Vagina (tissue), 2 donors: ENCODE measurements at places on chromosomes 11 and 22. TPM values are rescaled to one million over a fixed set of nuclear protein-coding genes. Genes with fewer than 3 reads are reported as not detected.

DNA sequence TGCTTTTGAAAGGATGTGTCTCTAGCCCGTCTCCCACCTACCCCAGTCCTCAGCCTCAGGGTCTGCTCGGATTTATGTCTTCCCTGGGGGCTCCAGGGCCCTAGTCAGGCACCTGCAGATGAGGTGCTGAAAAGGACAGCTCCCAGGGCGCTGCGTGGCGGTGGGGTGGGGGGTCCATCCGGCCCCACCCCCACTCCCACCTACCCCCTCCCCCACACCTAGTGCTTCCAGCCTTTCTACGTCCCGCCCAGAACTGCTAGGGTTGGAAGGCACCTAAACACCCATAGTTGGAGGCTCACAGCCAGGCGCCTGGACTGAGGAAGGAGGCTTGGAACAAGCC lies 1.4 kb upstream of the ROBO3 start:
- DNase-seq: no peak

DNA sequence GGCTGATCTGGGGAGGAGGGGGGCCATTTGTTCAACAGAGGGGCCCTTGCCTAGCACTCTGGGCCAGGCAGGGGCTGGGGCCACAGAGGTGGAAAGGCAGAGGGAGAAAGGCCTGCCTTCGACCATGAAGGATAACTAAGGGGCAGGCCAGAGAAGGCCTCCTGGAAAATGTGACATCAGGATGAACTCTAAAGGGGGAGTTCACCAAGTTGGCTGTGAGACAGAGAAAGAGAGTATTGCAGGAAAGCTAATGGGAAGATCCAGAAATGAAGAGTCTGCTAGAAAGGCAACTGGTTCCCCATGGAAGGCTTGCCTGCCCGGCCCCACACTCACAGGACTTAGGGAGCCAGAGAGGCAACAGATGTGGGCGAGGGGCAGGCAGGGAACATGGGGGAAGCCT lies 16.3 kb downstream of the CSNK1E start:
- no peak for DNase-seq

DNA sequence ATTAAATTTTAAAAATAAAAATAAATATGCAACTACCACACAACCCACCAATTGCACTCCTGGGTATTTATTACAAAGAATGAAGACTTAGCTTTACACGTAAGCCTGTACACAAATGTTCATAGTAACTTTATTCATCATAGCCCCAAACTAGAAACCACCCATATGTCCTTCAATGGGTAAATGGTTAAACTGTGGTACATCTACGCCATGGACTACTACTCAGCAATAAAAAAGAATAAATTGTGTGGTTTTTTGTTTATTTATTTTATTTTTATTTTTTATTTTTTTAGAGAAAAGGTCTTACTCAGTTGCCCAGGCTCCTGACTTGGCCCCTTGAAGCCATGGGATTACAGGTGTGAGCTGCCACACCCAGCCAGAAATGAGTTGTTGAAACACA lies 14.6 kb downstream of the GAL start:
- DNase-seq: no peak

DNA sequence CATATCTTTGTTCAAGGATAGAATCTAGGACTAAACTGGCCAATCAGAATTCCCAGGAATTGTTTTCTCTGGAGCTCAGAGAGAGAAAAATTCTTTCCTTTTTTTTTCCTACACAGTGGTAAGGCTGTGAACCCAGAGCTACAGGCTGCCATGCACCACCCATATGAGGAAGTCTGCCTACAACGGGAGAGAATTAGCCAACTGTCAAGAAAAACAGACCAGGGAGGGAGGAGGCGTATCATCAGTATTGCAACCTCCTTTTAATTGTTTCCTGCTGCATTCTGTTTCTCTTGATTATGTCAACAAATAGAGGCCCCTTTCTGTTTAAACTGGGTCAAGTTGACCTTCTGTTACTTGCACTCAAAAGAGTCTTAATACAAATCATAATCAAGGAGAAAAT lies 176.5 kb upstream of the UBASH3B start:
- no peak for DNase-seq

- no peak for DNase-seq
Measured at GRCh38 chr22:22663861-22664800, 19.7 kb downstream of the GGTLC2 start.

WBP2NL gene
- total RNA-seq: 2.0 TPM

E2F8 gene
- total RNA-seq: 4.2 TPM

GRCh38 chr11:57237204-57237681 lies at the start of gene APLNR:
Gene APLNR, minus strand, starts transcription at chr11:57237250. Its CDS starts 246 bp downstream, at chr11:57237004.
- peak; percentile 70 for DNase-seq

PICK1 gene
- 21.1 TPM for total RNA-seq

GRCh38 chr22:33919391-33920196 lies 682 bp downstream of the LARGE1 start:
- DNase-seq: no peak

- DNase-seq: no peak
Measured at GRCh38 chr11:16841984-16842383, 103.5 kb downstream of the C11orf58 start.

GRCh38 chr22:50519151-50519550 lies 6.2 kb downstream of the SCO2 start:
- no peak for DNase-seq

CFAP300 gene
- total RNA-seq: 1.7 TPM

- no peak for DNase-seq
Measured at GRCh38 chr11:17439316-17439782, 37.3 kb downstream of the ABCC8 start.

BIK gene
- not detected for total RNA-seq

CSNK2A3 gene
- 1.2 TPM for total RNA-seq

C1QTNF5 gene
- 32.2 TPM for total RNA-seq

DNA sequence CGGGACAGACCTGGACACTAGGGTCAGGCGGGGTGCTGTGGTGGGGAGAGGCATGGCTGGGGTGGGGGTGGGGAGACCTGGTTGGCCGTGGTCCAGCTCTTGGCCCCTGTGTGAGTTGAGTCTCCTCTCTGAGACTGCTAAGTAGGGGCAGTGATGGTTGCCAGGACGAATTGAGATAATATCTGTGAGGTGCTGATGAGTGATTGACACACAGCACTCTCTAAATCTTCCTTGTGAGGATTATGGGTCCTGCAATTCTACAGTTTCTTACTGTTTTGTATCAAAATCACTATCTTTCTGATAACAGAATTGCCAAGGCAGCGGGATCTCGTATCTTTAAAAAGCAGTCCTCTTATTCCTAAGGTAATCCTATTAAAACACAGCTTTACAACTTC lies 3.9 kb downstream of the FADD start:
- no peak for DNase-seq

FAM227A gene
- total RNA-seq: 0.25 TPM

GRCh38 chr11:110349138-110349996 lies 53.0 kb upstream of the RDX start:
- DNase-seq: no peak

FSHB gene
- not detected for total RNA-seq

- DNase-seq: no peak
Measured at GRCh38 chr11:134349802-134350355, 18.1 kb downstream of the GLB1L2 start.

- no peak for DNase-seq
Measured at GRCh38 chr11:129731316-129731715, 84.3 kb upstream of the TMEM45B start.

DNA sequence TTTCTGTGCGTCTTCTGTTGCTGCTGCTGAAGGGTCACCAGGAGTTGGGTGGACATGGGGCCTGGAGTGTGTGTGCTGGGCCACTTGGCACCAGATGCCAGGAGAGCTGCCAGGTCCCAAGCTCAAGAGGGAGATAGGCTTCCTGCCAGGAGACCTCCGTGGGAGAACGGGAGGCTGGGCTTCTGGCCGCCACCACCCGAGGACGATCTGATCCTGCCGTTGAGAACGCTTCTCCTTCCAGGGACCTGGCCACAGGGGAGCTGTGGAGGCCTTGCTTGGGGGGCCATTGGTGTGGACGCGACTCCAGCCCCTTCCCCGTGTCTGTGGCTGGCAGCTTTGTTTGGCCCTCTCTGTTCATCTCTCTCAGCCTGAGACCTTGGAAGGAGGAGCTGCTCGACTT lies 2.4 kb downstream of the BRSK2 start:
- no peak for DNase-seq

- DNase-seq: no peak
Measured at GRCh38 chr22:29524442-29525191, 28.9 kb downstream of the THOC5 start.

GRCh38 chr11:35721651-35722282 lies 59.2 kb downstream of the TRIM44 start:
- no peak for DNase-seq

- no peak for DNase-seq
Measured at GRCh38 chr11:85941380-85941973, 86.3 kb downstream of the CCDC83 start.

CARNS1 gene
- total RNA-seq: 1.7 TPM

- DNase-seq: no peak
Measured at GRCh38 chr11:64369440-64370421, 10.8 kb downstream of the RPS6KA4 start.

CAPRIN1 gene
- total RNA-seq: 123 TPM

GLYATL2 gene
- total RNA-seq: not detected

DNA sequence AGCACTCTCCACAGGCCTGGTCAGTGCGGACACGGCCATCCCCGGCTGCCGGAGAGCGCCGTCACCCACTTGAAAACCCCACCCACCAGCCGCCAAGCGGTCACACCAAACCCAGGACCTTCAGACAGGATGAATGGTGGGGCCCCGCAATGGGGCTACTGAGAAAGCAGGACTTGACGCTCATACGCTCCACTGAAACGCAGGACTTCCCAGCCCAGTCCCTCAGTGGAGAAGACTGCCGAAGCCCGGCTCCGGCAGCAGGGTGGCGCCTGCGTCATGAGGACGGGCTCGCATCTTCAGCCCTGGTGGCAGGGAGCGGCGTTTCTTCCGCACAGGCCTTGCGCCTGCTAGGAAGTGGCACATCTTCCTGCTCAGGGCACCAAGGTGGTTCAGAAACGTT lies 15.3 kb upstream of the PHLDA2 start:
- no peak for DNase-seq

DNA sequence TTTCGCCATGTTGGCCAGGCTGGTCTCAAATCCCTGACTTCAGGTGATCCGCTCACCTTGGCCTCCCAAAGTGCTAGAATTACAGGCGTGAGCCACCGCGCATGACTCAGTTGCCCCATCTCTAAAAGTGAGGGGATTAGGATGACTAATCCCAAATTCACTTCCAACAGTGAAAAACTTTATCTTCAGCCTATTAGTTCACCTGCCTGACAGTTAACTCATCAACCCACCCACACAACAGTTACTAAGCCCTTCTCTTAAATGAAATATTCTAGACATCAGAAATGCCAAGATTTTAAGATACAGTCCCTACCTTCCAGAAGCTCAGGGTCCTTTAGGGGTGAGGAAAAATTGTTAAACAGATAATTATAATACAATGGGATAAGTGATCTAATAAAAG lies 2.0 kb upstream of the ANKRD42 start:
- no peak for DNase-seq

DNA sequence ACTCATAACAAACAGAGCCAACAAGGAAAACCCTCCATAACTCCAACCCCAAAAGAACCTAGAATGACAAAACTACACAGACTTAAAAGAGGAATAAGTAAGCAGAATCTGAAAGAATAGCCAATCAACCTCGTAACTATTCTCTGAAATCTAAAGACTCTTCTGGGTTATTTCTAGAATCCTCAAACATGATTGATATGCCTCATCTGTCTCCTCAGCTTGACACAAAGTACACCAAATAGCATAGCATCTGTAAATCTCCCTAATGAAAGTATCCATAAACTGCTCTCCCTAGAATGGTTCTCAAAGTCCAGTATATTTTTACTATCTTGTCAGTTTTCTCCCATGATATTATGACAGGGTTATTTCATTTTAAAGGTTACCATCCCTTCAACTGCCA lies 195.0 kb downstream of the TTC28 start:
- DNase-seq: no peak

DNA sequence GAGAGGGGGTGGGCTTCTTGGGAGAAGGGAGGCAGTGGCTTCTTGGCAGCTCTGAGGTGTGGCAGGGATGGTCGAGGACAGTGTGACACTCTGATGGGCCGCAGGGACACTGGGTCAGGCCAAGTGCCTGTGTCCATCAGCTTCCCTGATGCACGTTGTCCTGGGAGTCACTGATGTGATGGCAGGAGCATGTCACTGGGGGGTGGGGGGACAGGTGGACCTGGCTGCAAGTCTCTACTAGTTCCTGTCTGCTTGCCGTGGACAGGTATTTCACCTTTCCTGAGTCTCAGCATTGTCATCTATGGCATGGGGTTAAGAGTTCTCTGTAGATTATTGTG lies 592.9 kb downstream of the TBC1D22A start:
- no peak for DNase-seq

DNA sequence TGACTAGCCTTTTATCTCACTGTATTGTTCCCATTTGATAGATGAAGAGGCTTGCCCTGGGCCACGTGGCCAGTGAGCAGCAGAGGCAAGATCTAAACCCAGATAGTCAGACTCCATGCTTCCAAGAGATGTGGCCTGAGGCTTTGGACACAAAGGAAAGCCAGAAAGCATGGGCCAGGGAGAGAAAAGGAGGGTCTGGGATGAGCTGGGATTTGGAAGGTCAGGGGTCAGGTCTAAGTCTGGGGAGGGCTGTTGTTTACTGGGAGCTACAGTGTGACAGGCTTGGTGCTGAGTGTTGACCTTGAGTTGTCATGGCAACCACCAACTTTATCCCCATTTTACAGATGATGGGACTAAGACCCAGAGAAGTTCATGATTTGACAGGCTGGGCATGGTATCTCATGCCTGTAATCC lies 2.1 kb downstream of the SLC35E4 start:
- DNase-seq: no peak

GRCh38 chr11:70220920-70221319 lies 17.8 kb downstream of the FADD start:
- no peak for DNase-seq

- no peak for DNase-seq
Measured at GRCh38 chr11:69924308-69925161, 105.3 kb upstream of the FGF3 start.

DNA sequence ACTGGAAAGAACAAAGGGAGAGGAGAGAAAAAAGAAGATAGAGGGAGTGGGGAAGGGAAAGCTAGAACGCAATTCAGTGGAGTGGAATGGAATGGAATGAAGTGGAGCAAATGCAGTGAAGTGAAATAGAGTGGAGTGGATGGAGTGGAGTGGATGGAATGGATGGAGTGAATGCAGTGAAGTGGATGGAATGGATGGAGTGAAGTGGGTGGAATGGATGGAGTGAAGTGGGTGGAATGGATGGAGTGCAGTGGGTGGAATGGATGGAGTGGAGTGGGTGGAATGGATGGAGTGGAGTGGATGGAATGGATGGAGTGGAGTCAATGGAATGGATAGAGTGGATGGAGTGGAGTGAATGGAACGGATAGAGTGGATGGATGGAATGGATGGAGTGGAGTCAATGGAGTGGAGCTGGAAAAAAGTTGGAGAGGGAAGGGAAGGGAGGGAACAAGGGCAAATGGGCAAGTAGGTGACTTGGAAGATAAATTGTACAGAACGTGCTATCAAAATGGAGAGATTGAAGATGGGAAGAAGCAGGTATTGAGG lies 13.9 kb downstream of the IFITM10 start:
- DNase-seq: no peak

DNA sequence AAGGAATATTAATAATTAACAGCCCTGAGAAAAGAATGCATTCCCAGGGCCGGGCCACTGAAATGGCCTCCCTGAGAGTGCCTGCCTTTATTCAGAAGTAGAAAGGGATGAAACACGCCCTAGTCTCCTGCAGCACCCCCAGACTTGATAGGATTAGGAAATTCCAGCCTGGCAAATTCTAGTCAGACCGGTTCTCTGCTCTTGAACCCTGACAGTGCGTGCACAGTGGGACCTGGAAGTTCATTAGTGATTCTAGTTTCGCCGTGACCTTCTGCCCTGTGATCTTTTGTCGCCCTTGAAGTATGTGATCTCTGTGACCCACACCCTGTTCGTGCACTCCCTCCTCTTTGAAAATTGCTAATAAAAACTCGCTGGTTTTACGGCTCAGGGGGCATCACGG lies 2.1 kb upstream of the GSTP1 start:
- DNase-seq: no peak

APOBEC3C gene
- total RNA-seq: 16.2 TPM

MIAT gene
- total RNA-seq: 2.7 TPM
